ENCODE measurements at places on chromosomes 2 and 18. TPM values are rescaled to one million over a fixed set of nuclear protein-coding genes. Genes with fewer than 3 reads are reported as not detected.
A peak's percentile ranks its signal among the peaks of the same experiment; 100 is the strongest.

DNA sequence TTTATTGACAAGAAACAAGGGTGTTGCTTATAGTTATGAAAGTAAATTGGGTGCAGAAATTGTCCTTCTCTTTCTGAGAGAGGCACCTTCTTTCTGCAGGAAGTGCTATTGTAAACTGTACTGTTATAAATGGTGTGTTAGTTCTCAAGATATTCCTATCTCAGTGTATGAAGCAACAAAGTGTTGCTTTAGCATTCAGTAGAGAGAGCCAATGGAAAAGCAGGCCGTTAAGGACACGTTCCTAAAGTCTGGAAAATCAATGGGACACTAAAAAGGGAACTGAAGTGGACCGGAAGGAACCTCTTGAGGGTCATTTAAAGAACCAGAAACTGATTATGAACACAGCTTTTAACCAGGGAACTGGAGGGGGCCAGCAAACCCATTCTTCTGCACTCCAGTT is 510.0 kb upstream of the ZEB2 start:
- DNase-seq, result no peak

DNA sequence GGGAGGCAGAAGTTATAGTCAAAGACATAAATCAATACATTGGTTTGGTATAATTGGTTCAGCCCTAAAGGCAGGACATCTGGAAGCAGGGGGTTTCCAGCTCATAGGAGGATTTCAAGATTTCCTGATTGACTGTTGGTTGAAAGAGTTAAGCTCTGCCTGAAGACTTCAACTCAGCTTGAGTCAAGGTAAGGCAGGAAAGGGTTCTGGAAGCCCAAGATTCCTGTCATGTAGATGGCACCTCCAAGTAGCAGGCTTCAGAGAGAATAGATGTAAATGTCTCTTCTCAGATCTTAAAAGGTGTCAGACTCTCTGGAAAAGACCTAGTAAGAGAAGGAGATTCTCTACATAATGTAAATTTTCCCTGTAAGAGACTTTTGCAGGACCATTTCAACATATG is 335.3 kb downstream of the RIT2 start:
- DNase-seq, result no peak

- no peak for DNase-seq
Measured at GRCh38 chr18:29077344-29077743, 900.4 kb upstream of the CDH2 start.

DNA sequence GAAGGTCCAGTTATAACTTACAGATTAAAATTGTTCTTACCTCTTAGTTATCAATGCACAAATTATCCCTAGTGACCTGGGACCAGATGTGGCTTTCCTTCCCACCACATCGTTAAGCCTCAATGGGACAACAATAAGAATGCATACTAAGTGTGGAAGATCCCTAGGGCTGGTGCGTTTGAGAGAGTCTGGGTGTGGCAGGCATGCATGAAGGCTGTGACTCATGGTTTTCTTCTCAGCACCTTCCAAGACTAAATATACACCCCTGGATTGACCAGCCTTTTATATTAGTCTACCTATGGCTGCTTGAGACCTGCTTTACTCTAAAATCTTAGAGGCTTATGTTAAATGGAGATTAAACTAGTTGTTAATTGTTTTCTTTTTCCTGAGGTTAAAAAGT is 261.7 kb upstream of the SLC14A2 start:
- DNase-seq, result no peak

- no peak for DNase-seq
Measured at GRCh38 chr2:240205348-240205747, 64.9 kb upstream of the OTOS start.

- DNase-seq, result peak; percentile 33
Measured at GRCh38 chr18:286515-287310, 18.9 kb upstream of the THOC1 start.

DNA sequence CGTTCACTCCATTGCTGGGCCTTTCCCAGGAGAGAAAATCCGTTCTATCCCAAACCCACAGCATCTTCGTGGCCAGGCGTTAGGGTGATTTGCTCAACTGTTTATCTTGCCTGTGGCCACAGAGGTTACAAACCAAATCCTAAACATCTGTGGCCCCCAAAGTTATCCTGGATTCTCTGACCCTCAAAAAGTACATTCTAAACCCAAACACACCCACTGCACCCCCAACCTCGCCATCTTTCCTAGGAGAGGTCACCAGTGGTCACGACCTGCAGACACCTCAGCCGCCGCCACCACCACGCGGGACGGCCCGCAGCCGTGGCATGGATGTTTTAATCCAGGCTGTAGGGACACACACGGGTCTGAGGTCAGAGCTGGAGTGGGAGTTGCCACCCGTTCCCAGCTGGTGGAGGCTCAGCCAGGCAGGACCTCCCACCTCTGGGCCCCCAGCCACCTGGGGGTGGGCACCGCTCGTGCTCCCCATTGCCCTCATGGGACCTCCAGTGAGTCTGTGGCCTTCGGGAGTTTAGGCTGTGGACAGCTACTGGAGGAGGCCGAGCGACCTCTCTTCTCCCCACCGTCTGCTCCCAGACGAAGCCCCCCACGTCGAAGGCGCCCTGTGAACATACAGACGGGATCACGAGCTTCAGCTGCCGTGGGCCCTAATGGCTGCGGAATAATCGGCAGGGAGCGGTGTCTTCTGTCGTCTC is 72.0 kb downstream of the KCNG2 start:
- DNase-seq, result no peak

GRCh38 chr18:26763446-26764110 is 101.9 kb downstream of the AQP4 start:
- no peak for DNase-seq

DNA sequence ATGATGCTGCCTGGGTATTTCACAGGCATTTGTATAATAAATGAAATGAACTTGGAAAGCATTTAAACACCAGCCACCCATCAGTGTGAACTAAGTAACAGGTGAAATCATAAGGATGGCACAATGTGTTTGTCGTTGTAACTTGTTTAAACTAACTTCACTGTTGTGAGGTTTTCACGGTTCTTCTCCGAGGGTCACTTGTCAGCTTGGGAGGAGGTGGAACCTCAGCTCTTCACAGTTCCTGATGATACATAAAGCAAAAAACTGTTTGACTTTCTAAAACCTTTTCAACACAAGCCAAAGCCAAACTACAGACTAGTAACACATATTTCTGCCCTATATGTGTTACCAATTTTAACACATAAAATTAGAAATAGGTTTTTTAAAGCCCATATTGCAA is 13.1 kb downstream of the TMEM18 start:
- no peak for DNase-seq

GRCh38 chr2:28901841-28902240 is 7.4 kb downstream of the WDR43 start:
- DNase-seq, result no peak

GRCh38 chr18:61543518-61543917 is 210.3 kb downstream of the CDH20 start:
- DNase-seq, result no peak

GRCh38 chr2:151280271-151280670 is 9.2 kb downstream of the NMI start:
- no peak for DNase-seq

DNA sequence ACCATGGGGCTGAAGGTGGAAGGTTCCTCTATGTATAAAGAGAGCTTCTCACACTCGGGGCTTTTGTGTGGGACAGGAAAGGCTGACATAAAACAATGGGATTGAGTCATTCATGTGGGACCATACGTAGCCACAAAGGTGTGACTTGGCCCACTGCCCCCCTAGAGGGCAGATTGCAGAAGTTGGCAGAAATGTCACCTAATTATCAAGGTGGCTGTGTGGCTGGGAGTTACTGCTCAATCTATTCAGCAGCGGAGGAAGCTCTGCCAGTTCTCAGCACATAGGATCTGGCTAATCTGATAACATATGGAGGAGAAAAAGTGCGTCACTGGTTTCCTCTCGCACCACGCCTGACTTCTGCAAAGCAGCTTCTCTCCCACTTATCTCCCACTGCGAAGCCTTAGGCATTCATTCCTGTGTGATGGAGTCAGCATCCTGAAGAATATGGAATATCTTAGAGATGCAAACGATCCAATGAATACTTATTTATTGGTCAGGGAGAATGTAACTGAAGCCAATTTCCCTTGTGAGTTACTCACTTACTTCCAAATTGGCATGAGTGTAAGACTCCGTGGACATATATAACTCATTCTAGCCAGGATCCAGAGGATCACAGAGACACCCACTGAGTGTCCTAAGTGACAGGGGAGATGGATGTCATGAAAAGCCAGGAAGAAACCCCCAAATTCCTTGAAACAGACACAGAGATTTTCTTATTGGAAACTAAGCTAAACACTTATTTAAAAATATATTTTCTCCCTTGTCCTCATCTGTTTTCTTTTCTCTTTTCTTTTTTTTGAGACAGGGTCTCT is 344.8 kb downstream of the TGIF1 start:
- peak; percentile 39 for DNase-seq

DNA sequence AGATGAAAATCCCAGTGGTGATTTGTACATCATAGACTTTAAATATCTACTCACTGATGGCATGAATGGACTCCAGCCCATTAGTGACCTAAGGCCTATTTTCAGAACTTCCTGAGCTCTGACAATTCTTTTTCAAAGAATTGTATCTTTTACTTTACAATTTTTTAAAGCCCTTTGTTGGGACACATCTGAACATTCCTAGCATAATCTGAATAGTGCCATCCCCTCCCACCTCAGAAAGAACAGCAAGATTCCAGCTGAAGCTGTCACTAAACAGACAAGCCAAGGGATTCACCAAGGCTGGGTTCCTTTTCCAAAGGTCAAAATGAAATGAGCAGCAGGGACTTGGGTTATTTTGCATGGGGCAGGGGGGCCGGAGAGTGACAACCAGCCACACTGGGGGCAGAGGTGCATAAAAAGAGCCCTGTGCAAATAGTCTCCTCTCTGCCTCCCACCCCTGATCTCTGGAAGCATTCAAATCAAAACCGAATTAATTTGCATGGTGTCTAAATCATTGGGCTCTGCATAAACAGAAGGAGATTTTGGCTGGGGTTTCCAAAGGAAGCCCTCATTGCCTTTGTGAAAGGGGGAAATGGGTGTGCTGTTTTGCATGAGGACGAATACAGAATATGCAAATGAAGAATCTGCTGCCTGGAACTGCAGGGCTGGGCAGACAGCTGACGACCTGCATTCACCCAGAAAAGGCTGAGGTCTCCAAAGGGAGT is 17.2 kb downstream of the EPHA4 start:
- no peak for DNase-seq

DNA sequence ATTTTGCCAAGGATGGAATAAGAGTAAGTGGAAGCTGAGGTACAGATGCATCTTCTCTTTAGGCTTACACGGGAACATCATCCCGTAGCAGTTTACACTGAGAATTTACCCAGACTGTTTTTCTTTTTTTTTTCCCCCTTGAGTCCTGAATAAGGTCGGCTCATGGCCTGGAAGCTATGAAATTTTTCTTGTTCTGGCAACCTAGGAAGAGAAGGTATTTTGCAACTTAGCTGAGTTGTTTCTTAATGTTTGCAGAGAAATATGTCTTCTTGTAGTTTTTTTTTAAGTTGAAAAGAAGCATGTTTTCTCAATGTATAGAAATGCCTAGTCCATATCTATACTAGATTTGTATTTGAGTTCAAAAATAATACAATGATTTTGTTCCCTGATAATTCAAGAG is 712.5 kb downstream of the TDRD15 start:
- no peak for DNase-seq

DNA sequence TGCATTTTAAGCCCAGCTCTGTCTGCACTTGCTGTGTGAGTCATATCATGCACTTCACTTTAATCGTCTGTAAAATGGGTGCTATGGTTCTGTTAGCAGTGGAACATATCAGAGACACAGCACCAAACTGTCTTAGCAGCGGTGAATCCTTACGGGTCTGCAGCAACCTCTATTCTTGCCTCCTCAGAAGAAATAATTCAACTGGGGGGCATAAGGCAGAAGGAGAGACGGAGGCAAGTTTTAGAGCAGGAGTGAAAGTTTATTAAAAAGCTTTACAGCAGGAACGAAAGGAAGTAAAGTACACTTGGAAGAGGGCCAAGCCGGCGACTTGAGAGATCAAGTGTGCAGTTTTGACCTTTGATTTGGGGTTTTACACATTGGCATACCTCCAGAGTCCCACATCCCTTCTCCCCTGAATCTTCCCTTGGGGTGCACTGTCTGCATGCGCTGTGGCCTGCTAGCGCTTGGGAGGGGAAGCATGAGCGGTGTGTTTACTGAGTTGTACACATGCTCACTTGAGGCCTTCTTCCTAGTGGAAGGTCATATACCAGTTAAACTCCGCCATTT is 109.8 kb downstream of the DDX1 start:
- DNase-seq, result no peak

DNA sequence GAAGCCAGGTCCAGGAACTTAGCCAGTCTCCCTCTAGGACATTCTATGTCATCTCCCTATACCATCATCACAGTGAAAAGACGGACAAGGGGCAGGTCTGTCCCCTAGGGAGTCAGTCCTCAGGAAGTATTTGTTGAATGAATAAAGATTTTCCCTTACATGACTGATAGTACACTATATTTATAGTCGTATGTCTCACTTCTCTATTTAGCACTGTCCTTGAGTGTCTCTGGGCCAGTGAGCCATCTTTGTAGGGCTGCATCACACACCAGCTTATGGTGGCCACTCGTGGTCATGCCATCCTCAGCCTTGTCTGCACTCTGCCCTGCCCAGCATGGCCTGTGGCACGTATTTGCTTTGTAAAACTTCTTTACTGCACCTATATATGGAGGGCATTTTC is 25.8 kb downstream of the PTPN18 start:
- no peak for DNase-seq

GRCh38 chr2:231250146-231250545 is 51.7 kb downstream of the ARMC9 start:
- no peak for DNase-seq

DNA sequence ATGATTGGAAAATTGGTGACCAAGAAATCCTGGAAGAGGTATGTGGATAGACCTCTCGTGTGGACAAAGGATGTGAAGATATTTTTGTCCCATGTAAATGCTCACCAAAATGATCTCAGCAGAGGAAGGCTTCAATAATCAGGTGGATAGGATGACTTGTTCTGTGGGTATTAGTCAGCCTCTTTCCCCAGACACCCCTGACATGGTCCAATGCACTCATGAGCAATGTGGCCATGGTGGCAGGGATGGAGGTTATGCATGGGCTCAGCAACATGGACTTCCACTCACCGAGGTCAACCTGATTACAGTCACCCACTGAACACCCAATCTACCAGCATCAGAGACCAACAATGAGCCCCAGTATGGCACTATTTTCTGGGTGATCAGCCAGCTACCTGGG is 20.2 kb downstream of the CHRNA1 start:
- DNase-seq, result no peak

GRCh38 chr2:187453078-187453641 is 5.1 kb upstream of the CALCRL start:
- no peak for DNase-seq

DNA sequence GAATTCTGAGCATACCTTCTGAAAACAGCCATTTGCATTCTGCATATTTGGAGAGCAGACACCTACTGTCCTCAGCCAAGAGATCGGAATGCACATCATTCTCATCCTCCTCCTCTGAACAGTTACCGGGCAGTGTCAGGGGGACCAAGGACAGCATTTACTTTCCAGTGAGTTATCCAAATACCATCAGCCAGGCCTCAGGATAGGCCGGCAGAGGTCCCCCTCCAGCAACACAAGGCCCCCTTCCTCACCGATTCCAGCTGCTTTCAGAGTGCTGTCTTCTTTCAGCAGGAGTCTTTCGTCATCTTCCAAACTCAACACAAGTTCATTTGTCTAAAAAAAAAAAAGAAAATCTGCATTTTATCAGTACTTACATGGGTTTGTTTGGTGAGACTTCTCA is 55.3 kb downstream of the C2orf76 start:
- no peak for DNase-seq

The ANKRD44 gene
- 33.8 TPM for polyA plus RNA-seq

The STEAP3 gene
- polyA plus RNA-seq, result 3.1 TPM

The HOXD4 gene
- polyA plus RNA-seq, result 15.7 TPM

The CERS6 gene
- 40.7 TPM for polyA plus RNA-seq

The C2orf74 gene
- 40.3 TPM for polyA plus RNA-seq

The PRPF40A gene
- 62.5 TPM for polyA plus RNA-seq

The SERPINB3 gene
- not detected for polyA plus RNA-seq

Measured in spinal cord (tissue), 10 donors.